ENCODE measurements at places on chromosomes 3 and 15.

GRCh38 chr3:127710155-127710941, 37.6 kb downstream of the ABTB1 start:
- H3K27me3 ChIP-seq, result no peaks in the 10 kb centered on the region
- peaks cover 30% of the 10 kb centered on the region for H3K36me3 ChIP-seq
- H3K4me1 ChIP-seq, result peaks cover 64% of the 10 kb centered on the region
- no peak overlapping the region for H3K4me3 ChIP-seq

GRCh38 chr3:170151536-170151935, 30.0 kb downstream of the PHC3 start:
- H3K4me1 ChIP-seq, result peaks cover 37% of the 10 kb centered on the region
- H3K27ac ChIP-seq, result no peak overlapping the region
- no peak overlapping the region for H3K4me3 ChIP-seq
- no peaks in the 10 kb centered on the region for H3K27me3 ChIP-seq

GRCh38 chr15:60115579-60116380, 111.7 kb downstream of the FOXB1 start:
- H3K36me3 ChIP-seq, result no peaks in the 10 kb centered on the region
- H3K4me1 ChIP-seq, result no peaks in the 10 kb centered on the region
- H3K27me3 ChIP-seq, result no peaks in the 10 kb centered on the region
- peak; percentile 62 for DNase-seq

DNA sequence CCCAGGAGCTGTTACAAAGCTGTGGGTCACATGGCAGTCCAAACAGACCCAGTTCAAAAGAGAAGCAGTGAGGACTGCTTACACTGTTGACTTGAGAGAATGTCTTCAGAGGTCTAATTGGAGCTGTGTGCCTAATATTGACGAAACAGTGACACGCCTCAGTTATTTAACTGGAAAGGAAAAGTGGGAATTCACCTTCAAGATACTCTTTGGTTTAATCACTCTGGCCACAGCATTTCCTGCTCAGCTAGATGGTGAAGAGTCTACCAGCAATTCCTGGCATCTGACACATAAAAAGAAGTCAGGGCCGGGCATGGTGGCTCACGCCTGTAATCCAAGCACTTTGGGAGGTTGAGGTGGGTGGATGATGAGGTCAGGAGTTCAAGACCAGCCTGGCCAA, 326.4 kb downstream of the SV2B start:
- H3K27ac ChIP-seq, result no peak overlapping the region
- DNase-seq, result no peak
- H3K36me3 ChIP-seq, result no peaks in the 10 kb centered on the region
- no peak overlapping the region for H3K4me3 ChIP-seq
- no peaks in the 10 kb centered on the region for H3K27me3 ChIP-seq
- H3K4me1 ChIP-seq, result no peaks in the 10 kb centered on the region

DNA sequence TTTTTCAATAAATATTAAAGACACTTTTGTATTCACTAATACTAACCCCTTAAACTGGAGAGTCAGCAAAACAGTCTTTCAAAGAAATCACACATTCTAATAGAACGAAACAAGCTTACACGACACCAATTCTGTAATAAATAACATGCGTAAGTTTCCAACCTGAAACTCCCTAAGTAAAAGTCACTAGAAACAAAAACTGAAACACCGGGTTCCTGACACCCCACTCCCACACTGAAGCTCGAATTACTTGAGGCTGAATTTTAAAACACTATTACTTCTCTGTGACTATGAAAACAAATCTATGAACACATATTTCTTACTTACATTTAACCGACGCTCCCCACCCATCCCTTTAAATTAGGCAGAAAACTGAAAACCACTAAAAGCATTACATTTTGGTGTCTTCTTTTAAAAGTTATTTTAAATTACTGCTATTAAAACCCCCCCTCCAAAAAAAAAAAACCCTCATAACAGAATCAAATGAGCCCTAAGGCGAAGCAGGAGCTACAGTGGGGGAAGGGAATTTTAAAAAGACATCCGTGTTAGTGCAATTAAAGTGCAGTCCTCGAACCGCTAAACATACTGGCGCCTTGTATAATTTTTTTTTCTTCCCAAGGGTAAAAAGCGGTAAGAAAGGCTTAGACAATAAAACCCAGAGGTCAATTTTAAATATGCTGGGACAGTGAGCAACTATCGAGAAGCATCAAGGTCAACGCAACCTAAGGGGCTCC, 878 bp downstream of the SPPL2A start:
- no peaks in the 10 kb centered on the region for H3K36me3 ChIP-seq
- DNase-seq, result no peak
- peak overlapping the region; percentile 94 for H3K4me3 ChIP-seq
- no peaks in the 10 kb centered on the region for H3K27me3 ChIP-seq
- H3K27ac ChIP-seq, result peak overlapping the region; percentile 97
- H3K4me1 ChIP-seq, result peaks cover 64% of the 10 kb centered on the region

DNA sequence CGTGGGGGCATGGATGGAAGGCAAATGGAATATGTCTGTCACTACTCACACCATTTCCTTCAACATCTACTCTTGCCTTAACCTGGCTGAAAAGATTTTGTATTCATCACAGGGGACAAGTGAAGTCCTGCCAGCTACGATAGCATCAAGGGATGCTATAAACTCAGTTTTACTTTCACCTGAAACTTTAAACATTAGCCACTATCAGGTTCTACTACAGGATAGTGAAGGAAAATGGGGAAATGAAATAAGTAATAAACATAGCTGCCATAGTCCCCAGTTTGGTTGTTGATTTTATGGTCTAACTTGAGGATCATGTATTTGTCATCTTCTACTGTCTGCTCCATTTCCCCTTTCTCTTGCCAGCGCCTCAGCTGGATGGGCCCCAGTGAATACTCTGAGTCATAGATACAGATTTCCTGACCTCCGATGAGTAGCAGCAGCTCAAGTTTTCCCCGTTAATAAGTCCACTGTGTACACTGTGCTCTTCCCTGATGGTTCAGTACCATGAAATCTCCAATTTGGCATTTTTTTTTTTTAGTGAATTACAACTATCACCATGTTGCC, 338.2 kb upstream of the SLCO3A1 start:
- no peak for DNase-seq
- no peak overlapping the region for H3K4me3 ChIP-seq
- no peaks in the 10 kb centered on the region for H3K27me3 ChIP-seq
- no peaks in the 10 kb centered on the region for H3K4me1 ChIP-seq
- no peaks in the 10 kb centered on the region for H3K36me3 ChIP-seq
- H3K27ac ChIP-seq, result no peak overlapping the region

GRCh38 chr3:68162644-68163043, 508.2 kb upstream of the SUCLG2 start:
- no peaks in the 10 kb centered on the region for H3K27me3 ChIP-seq
- no peaks in the 10 kb centered on the region for H3K36me3 ChIP-seq
- H3K27ac ChIP-seq, result no peak overlapping the region

GRCh38 chr3:114223143-114223542, 14.2 kb downstream of the ZNF80 start:
- no peaks in the 10 kb centered on the region for H3K36me3 ChIP-seq
- H3K4me3 ChIP-seq, result no peak overlapping the region
- no peak for DNase-seq

DNA sequence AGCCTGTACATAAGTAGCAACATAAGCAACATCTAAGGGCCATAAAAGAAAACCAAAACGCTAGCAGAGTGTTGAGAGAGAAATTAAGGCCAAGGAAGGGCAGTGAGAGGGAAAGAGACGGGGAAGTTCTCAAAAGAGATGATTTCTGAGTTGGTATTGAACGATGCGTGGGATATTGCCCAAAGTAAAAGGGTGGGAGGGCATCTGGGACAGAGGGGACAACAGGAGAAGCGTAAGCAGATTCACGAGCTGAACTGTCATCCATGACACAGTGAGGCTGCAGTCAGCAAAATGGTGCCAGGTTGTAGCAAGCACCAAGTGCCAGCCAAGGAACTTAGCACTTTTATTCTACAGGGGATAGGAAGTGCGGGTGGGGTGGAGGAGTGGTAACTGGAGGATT, 11.8 kb downstream of the NCEH1 start:
- H3K27me3 ChIP-seq, result no peaks in the 10 kb centered on the region
- no peaks in the 10 kb centered on the region for H3K36me3 ChIP-seq
- DNase-seq, result no peak
- no peak overlapping the region for H3K4me3 ChIP-seq

- H3K27me3 ChIP-seq, result no peaks in the 10 kb centered on the region
- DNase-seq, result no peak
- H3K4me1 ChIP-seq, result peaks cover 8% of the 10 kb centered on the region
- peaks cover under 1% of the 10 kb centered on the region for H3K36me3 ChIP-seq
- no peak overlapping the region for H3K4me3 ChIP-seq
- H3K27ac ChIP-seq, result no peak overlapping the region
These were observed 268.0 kb downstream of the SUCLG2 start for GRCh38 chr3:67386451-67386850.

- no peaks in the 10 kb centered on the region for H3K27me3 ChIP-seq
- no peak for DNase-seq
- no peak overlapping the region for H3K27ac ChIP-seq
These were observed 445.3 kb downstream of the OTOL1 start for GRCh38 chr3:161941891-161942290.

- no peaks in the 10 kb centered on the region for H3K27me3 ChIP-seq
- H3K36me3 ChIP-seq, result no peaks in the 10 kb centered on the region
- DNase-seq, result no peak
- H3K4me3 ChIP-seq, result no peak overlapping the region
- no peaks in the 10 kb centered on the region for H3K4me1 ChIP-seq
- H3K27ac ChIP-seq, result no peak overlapping the region
These were observed 695.0 kb downstream of the SQOR start for GRCh38 chr15:46329876-46330275.

DNA sequence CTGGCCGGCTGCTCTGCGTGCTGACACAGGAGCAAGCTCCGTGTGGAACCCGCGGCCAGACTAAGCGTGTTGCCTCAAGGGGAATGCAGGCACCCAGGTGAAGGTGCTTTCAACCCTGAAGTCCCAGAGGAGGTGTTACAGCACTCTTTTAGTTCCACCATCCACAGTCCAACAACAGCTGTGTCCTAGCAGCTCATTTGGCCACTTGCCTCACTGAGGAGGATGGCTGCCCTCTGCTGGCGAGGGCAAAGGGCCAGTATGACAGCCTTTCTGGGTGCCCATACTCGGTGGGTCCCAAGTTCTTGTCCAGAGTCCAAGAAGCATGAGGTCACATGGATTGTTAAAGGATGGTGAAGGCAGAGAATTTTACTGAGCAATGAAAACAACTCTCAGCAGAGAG, 87.8 kb downstream of the C3orf85 start:
- no peak overlapping the region for H3K4me3 ChIP-seq
- H3K27me3 ChIP-seq, result no peaks in the 10 kb centered on the region
- H3K36me3 ChIP-seq, result no peaks in the 10 kb centered on the region
- no peak for DNase-seq
- H3K4me1 ChIP-seq, result no peaks in the 10 kb centered on the region

DNA sequence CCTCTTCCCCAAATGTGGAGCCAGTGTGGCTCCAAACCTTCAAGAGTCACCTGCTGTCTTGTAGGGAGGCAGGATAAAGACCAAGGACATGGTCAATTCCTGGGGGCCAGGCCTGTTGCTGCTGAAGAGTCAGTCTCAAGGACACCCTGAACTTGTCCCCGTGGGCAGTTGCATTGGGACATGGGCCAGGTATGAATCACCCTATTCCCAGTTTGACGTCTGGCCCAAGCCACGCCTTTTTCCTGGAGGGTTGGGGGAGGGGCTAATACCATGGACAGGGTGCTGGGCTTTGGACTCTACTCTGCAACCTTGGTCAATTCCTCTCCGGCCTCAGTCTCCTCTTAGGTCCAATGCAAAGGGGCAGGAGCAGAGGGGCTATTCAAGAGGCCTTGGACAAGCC, 10.4 kb downstream of the ATP2B2 start:
- no peaks in the 10 kb centered on the region for H3K4me1 ChIP-seq
- DNase-seq, result no peak
- H3K27ac ChIP-seq, result no peak overlapping the region
- H3K36me3 ChIP-seq, result no peaks in the 10 kb centered on the region
- no peak overlapping the region for H3K4me3 ChIP-seq
- H3K27me3 ChIP-seq, result peaks cover 17% of the 10 kb centered on the region

GRCh38 chr15:64979252-64979710, 10.4 kb downstream of the SPG21 start:
- no peak for DNase-seq
- no peak overlapping the region for H3K27ac ChIP-seq
- no peak overlapping the region for H3K4me3 ChIP-seq
- peaks cover 8% of the 10 kb centered on the region for H3K4me1 ChIP-seq

DNA sequence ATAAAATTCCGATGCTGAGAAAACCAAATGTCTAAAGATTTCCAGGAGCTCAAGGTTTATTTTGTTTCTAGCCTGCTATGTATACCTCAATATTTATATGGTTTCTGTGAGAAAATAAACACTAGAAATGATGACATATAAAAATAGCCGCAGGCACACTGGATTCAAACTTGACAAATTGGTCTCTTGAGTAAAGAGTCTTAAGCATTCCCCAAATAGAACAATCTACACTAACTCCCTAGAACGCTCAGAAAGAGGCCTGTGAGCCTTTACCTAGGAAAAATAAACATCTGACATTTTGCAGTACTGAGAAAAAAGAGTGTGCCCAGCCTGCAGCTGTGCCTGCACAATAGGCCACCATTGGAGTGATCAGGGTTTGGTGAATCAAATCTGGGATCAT, 75.2 kb downstream of the NEK10 start:
- no peak overlapping the region for H3K4me3 ChIP-seq
- H3K4me1 ChIP-seq, result peaks cover 45% of the 10 kb centered on the region
- peak overlapping the region; percentile 31 for H3K27ac ChIP-seq
- DNase-seq, result no peak
- no peaks in the 10 kb centered on the region for H3K27me3 ChIP-seq
- no peaks in the 10 kb centered on the region for H3K36me3 ChIP-seq

GRCh38 chr3:94627689-94628088, 564.8 kb downstream of the NSUN3 start:
- no peaks in the 10 kb centered on the region for H3K4me1 ChIP-seq
- H3K27me3 ChIP-seq, result no peaks in the 10 kb centered on the region
- H3K4me3 ChIP-seq, result no peak overlapping the region

- H3K27ac ChIP-seq, result no peak overlapping the region
- H3K4me3 ChIP-seq, result no peak overlapping the region
- H3K27me3 ChIP-seq, result no peaks in the 10 kb centered on the region
These were observed 875.1 kb downstream of the NSUN3 start for GRCh38 chr3:94937980-94938379.

DNA sequence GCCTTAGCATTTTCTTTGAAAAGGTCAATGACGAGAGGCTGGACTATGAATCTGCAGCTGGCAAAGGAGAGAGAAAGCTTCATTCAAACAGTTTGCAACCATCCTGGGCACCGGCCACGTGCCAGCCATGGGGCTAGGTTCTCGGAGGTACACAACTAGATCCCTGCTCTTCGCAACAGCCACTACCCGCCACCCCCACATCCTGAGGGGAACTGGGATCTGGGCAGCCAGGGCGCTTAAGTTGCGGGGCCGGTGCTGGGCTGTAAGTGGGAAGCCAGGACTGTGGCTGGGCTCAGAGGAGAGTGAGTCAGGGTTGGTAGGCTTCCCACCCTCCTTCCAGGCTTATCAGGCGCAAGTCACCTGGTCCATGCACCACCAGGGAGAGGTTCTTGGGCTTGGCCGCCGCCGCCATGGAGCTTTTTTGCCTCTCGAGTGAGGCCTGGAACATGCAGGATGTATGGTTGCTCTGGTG, 95.0 kb upstream of the TERB2 start:
- H3K4me3 ChIP-seq, result no peak overlapping the region
- no peaks in the 10 kb centered on the region for H3K4me1 ChIP-seq
- H3K27ac ChIP-seq, result no peak overlapping the region
- no peaks in the 10 kb centered on the region for H3K36me3 ChIP-seq

GRCh38 chr3:114745322-114746240, 401.5 kb downstream of the ZBTB20 start:
- H3K27me3 ChIP-seq, result no peaks in the 10 kb centered on the region
- no peaks in the 10 kb centered on the region for H3K36me3 ChIP-seq
- H3K27ac ChIP-seq, result peak overlapping the region; percentile 50
- no peak overlapping the region for H3K4me3 ChIP-seq
